ENCODE measurements at places on chromosomes 4 and X.

- DNase-seq: no peak
Measured at GRCh38 chrX:84144991-84145390, 43.0 kb downstream of the RPS6KA6 start.

DNA sequence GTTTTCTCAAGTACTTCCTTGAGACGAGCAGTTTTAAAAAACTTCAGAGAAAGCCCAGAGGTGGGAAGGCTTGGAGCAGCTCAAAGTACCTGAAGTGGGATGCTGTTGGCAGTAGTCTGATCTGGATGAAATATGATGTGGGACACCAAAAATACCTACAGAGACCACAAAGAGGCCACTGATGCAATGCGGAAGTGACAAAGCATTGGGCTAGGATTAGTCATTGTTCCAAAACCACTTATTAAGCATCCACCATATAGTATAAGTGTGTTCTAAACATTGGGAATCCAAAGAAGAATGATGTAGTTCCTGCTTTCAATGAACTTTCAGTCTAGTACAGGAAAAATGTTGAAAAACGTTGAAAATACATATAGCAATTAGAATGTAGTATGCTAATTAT is 386.1 kb upstream of the CNKSR2 start:
- peak; percentile 55 for DNase-seq

- peak; percentile 44 for DNase-seq
Measured at GRCh38 chr4:150308824-150309472, 230.7 kb downstream of the DCLK2 start.

DNA sequence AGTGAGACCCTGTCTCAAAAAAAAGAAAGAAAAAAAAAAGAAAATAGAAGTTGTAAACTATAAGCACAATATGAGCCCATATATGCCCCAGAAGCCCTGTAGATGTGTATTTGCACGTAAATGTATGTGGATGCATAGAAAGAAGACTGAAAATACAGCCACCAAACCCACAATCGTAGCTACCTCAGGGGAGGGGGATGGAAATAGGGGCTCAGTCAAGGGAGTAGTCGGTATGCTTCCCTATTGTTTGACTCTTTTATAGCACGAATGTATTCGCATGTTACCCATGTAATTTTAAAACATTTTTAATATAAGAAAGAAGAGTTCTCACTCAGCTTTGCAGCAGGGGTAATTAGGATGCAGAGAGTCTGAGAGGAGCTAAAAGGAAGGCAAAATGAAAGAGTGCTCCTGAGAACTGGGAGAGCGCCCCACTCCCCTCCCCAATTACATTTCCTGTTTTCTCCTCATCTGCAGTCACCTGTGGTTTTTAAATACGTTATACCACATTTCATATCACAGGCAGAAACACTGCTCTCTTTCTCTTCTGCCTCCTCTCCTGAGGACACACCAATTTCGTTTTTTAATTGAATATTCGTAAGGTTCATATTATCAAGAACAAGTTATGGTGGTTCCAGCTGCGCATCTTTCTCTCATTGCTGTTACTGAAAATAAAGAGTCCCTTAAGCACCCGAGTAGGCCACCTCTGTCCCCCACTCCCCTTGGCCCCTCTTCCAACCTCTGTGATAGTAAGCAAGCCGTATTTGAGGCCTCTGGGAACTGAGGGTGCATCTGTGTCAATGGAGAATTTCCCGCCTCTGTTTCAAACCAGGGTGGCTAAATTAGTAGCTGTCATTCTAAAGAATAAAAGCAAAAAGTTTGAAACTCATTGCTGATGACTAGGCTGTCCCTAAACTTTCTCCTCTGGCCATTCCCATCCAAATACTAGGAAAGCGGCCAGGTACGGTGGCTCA is 10.7 kb downstream of the SEPTIN6 start:
- DNase-seq: no peak

GRCh38 chr4:108940634-108941033 is 177.8 kb upstream of the ETNPPL start:
- no peak for DNase-seq

- DNase-seq: no peak
Measured at GRCh38 chrX:130628516-130628915, 226.7 kb downstream of the RBMX2 start.

- DNase-seq: no peak
Measured at GRCh38 chr4:3670521-3671519, 95.4 kb upstream of the ADRA2C start.

DNA sequence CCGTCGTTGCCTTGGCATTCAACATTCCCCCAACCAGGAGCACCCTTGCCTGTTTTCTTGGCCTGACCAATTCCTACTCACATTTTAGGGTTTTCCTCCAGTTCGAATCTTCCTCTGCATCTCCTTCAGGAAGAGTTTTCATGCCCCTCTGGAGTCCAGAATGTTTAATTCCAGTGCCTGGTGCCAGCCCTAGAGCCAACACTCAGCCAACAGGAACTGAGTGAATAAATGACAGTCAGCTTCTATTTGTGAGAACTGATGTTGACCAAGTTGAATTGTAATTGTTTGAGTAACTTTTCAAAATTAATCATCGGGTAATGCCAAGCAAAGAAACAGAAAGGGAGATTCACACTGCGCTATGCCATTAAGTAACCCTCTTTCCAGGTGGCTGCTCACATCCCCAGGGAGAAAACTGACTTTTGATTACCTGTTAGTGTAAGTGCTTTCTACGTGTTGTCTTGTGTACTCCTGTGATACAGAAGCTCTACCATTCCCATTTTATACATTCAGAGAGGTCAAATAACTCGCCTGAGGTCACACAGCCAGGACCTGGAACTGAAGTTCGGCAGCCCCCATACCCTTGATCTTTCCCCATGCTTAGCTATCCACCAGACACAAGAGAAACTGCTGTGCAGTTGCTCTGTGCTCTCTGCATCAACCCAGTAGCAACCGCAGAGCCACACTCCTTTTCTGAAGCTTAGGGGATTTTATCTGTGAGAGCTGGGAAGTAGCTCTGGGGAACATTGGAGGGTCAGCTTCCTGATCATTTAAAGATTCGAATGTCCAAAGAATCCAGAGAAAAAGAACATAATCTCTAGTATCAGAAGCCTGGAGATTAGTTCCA is 19.0 kb upstream of the SLC2A9 start:
- no peak for DNase-seq

- DNase-seq: peak; percentile 77
Measured at GRCh38 chrX:111095974-111096895, at the start of gene PAK3. TSS of gene PAK3 (plus strand) at chrX:111096191. CDS start at chrX:111123104, 26,913 bp downstream.

- DNase-seq: no peak
Measured at GRCh38 chr4:8442596-8443358, 2.2 kb downstream of the TRMT44 start.

DNA sequence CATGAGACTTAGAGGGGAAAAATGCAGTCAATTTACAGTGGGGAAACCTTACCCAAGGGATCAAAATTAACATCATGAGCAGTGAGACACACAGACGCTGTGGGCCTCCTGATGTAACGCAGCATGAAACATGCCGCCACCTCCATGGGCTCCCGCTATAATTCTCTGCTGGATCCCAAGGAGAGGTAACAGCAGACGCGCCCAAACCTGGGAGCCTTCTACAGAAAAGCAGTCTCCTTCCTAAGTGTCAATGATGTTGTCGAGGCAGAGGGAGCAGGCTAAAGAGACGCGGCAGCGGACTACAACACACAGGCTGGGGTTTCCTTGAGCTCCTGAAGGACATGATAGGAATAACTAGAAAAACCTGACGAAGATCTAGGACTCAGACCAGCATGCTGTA is 142.3 kb downstream of the AFAP1 start:
- DNase-seq: no peak

GRCh38 chrX:42117318-42117717 is 194.0 kb upstream of the CASK start:
- no peak for DNase-seq

DNA sequence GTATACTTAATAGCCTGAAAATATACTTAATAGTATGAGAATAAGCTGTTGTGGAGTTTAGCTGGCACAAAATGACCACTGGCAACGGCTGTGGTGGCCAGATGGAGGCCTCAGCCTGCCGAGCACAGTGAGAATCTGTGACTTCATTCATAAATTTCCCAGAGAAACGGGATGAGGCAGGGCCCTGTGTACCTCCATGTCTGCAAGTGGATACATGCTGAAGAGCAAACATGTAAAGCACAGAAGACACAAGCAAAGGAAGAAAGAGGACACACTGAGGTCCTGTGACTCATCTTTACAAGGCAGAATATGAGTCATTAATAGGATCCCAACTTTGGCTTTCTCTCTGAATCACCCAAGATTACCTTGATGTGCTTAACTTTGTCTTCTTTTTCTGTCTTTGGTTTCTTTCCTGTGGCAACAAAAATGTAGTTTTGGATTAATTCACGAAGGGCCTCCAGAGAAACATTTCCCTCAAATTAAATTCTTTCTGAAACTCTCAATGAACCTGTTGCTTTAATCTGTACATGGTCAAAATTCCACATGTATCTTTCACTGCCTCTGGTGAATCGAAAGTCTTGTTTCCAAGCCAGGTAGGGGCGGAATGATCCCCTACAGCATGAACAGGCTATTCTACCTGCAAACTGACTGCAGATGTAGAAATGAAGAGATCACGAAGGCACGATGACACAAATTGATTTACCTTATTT is 56.4 kb downstream of the IRF2 start:
- peak; percentile 95 for DNase-seq
